Right cardiac atrium (tissue), 5 donors: ENCODE measurements at places on chromosomes 5 and 9. TPM values are rescaled to one million over a fixed set of nuclear protein-coding genes. Genes with fewer than 3 reads are reported as not detected.

Gene SLC27A6
- polyA plus RNA-seq: 27.8 TPM

Gene ORM2
- polyA plus RNA-seq: 0.27 TPM

Gene CCDC112
- polyA plus RNA-seq: 4.1 TPM

Gene FCHO2
- 7.1 TPM for polyA plus RNA-seq

Gene PCDHGA1
- 0.70 TPM for polyA plus RNA-seq

Gene LHX3
- polyA plus RNA-seq: not detected

Gene CORO2A
- polyA plus RNA-seq: 0.09 TPM

DNA sequence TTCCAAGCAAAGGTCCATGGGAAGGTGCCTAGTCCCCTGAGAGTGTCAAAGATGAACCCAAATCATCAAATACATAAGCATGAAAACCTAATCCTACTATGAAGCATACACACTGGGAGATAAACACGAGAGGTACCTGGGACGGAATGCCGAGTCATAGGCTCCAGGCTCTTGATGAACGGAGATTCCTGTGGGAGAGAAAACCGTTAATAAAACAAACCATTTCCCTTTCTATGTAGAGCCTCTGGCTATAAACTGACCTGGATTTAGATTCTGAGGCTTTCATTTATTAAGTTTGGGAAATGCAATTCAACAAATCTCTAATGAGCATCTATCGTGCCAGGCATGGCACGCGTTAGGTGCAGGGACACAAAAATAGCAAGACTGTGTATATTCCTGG, 206.4 kb upstream of the IL12B start:
- DNase-seq: no peak

DNA sequence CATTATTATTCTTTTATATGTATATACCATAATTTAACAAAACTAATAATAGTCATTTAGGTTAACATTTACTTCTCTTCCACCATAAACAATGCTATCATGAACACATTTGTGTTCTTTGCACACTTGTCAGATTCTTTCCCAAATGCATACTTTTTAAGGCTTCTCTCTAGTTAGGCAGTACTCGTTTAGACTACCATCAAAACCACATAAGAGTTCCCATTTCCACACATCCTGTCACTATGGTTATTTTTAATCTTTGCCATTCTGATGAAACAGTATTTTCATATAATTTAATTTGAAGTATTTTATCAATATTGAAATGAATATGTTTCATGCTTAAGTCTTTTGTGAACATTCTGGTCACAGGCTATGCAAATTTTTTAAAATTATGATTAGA, 15.1 kb downstream of the DROSHA start:
- no peak for DNase-seq

DNA sequence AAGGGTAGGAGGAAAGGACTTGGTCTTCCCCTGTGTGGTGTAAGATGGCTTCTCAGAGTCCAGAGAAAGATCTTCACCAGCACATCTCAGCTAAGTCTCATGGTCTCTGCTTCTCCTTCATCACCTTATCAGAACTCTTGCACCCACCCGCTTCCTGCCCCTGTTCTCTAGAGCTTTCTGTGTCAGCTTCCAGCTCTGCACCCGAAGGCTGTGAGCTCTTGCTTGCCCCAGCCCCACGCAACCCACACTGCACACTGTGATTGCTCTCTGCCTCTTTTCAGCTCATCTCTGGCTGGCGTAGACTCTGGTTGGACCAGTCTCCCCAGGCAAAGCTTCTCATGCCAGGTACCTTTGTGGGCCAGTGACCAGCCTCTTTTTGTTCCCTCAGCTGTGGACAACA, 93.2 kb upstream of the RAPGEF1 start:
- no peak for DNase-seq

DNA sequence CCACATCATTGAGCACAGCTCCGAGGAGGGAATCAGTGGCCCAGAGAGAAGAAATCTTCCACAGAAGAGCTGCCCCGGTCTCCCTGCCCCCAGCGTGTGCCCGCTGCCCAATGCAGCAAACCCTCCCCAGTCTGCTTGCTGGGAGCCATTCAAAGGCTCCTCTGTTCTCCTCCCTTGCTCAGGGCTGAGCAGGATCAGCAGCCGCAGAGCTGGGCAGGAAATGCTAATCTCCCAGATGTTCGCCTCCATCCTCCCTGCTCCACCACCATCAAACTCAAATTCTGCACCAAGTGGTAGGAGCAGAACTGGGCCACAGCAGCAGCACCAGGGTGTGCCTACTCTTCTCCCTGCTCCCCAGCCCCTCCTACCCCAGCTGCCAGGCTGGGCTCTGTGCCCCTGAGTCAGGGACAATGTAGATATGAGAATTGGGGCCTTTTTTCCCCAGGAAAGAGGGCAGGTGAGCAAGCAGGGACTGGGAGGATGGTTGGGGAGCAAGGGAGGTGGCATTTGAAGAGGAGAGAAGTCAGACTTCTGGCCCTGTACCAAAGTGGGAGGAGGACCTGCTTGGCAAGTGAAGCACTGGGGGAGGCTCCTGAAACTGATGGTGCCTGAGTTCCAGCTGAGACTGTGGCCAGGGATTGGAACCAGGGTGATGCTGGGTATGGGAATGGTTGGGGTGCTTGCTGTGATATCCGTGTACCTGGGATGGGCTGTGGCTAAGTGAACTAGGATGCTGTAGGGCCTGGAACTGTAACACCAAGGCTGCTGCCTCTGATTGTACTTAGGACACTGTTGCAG, 1.9 kb upstream of the PCDH1 start:
- no peak for DNase-seq

GRCh38 chr5:127370631-127371030, 80.0 kb downstream of the MEGF10 start:
- no peak for DNase-seq

GRCh38 chr5:174134545-174134944, 89.0 kb downstream of the NSG2 start:
- no peak for DNase-seq

DNA sequence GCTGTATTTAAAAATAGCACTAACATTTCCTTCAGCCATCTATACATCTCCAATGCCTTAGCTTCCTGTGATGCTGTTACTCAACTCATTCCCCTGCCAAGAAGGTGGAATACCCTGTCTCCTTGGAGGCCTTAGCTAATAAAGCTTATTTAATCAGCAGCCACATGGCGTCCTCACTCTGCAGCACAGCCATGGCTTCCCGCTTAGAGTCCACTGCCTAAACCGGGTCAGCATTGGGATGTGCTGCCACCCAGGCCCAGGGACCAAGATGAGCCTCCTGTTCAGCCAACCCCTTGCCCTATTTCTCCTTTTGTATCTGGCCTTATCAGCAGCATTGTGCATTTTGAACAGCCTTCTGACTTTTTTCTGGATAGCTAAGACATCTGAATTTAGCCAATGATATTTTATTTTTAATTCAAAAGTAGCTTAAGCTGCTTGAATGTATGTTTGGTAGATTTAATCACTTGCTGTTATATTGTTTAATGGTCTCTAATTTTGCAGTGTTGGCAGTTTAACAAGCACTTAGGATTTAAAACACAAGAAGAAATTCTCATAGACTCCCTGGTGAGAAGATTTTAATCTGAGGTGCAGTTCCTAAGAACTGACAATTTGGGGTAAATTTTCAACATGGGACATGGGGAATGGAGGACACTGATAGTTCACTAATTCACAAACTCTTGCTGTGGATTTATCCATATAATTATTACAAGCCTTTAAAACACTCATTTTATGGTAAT, 113.0 kb downstream of the RPS23 start:
- DNase-seq: peak; percentile 46

- no peak for DNase-seq
Observed at GRCh38 chr9:108897324-108898096, 35.4 kb downstream of the ACTL7A start.

DNA sequence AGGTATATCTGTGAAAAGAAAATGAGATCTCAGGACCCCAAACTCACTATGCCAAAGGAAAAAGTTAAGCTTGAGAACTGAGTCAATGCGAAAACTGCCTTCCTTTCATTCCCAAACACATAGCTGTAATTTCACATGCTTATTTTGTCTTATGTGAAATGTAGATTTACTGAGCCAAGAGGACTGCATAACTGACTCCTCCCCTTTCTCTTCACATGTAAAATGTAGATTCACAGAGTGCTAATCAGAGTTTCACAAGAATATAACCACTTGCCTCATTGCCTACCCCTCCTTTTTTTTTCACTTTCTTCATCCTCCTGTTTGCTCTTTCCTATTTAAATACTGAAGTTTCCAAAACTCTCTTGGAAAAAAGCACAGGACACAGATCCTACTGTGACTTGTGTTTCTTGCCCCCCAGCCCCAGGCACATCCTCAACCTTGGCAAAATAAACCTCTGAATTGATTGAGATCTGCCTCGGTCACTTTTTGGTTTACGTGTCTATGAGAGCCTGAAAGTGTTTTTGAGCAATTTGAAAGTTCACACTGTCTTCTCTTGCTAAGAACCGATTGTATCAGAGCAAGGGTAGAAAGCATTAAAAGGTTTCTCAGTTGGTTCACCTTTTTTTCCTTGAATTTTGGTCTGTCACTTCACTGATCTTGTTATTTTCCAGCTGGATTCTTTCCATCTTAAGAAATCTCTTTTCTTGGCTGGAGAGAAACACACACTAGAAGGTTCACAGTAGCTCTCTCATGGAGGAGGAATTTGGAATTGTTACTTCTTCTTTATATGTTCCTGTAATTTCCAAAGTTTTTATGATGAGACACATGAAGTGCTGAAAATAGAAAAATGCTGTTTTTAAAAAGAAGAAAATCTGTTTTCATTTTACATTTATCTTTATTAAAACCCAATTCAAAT, 44.8 kb upstream of the SNAPC3 start:
- DNase-seq: no peak

- no peak for DNase-seq
Observed at GRCh38 chr5:167479779-167480178, 811.7 kb upstream of the WWC1 start.

DNA sequence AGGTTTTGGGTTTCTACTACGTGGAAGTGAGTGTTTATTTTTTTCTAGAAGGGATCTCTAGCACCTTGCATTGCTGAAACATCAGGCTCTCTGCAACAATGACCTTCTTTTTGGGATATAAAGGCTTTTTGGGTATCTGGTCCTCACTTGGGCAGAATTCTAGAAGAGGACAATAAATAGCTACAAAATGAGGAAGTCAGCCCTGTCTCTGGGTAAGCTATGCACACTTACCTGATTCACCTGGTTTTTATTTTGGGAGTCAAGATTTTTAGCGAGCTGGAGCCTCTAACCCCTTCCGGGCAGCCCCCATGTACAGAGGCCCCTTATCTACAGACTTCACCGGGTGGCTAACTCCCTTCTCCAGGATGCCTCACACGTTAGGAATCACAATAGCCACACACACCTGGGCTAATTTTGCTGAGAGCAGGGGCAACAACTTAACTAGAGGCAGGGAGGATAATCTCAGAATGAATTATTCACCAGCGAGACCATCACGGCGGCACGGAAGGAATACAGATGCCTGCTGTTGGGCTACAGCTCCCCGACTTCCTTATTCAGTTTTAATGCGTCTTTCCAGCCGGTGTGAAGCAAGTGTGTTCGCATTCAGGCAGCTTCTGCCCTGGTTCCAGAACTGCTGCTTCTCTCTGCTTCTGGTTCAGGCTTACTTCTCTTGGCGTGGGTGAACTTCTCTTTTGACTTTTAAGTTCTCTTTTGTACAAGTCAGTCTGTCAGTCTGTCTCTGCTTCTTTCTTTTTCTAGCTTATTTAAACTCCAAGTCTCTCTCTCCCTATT, 341.0 kb upstream of the PANK3 start:
- DNase-seq: no peak

- no peak for DNase-seq
Observed at GRCh38 chr5:172569861-172570558, 71.1 kb upstream of the NEURL1B start.

DNA sequence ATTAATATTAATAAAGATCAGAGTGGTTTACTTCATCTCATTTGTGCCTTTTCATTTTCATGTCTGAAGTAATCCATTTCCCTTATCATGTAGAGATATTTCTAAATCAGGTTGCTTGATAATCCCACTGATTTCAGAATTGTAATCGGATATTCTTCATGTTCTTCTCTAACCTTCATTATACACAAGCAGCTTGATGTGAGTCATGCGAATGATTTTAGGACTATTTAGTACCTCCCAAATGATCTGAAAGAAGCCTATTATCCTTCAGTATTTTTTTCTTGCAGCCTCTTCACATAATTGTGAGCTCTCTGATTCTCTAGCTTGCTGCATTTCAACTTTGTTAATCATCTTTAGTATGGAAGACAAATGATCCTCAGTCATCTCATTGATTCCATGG, 182.0 kb downstream of the GIN1 start:
- no peak for DNase-seq

DNA sequence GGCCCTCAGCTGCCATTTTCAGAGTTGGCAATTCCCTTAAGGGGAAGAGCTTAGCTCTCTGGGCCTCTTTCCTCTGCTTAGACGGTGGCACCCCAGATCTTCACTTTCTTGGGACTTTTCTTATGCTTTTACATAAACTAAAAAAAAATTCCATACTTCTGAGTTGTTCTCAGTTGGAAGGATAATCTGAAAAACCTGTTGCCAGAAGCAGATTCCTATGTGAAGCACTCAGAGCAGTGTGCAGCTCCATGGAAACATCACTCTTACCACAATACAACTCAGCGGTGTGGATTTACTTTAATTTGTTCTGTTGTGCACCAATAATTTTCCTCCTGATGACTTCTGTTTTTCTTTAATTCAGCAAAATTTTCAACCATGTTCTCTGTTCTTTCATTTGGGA, 44.1 kb upstream of the MROH2B start:
- DNase-seq: no peak

DNA sequence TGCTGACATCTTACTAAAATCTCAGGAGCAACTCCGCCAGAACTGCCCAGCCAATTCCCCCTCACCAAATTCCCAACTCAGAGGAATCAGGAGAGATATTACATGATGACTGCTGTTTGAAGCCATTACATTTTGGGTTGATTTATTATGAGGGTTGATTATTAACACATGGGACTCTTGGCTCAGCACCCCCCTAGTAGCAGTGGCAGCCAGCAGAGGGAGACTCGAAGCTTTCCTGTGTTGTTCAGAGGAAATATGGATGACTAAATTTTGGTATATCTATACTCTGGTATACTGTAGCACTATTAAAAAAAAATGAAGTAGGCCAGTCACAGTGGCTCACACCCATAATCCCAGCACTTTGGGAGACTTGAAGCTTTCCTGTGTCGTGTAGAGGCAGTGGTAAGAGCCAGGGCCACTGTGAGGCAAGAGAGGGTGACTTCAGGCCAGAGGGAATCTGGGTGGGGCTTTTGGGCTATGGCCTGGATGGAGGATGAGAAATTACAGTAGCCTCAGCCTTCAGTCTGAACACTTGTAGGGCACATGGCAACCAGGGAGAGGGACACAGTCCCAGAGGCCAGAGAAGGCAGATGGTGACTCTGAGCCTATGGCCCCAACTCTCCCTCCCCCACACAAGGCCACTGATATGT, 111.4 kb downstream of the LHX2 start:
- DNase-seq: no peak

GRCh38 chr5:132659598-132660493, 1.9 kb downstream of the IL13 start:
- no peak for DNase-seq

DNA sequence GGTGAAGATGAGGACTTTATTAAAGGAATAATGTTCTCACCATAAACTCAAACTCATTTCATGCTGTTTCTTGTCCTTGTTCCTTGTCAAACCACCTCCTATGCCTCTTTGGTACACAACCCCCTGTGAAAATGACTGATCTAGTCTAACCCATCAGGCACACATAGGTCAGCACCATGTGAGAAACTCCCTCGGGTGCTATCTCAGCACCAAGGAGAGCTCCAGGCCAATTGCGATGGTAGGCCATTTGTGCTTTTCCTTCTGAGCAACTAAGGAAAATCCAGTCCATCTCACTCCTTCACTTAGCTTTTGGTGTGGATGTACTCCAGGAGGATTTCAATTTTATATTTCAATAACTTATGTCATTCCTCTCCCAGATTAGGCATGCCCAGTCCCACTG, 199.8 kb downstream of the ZNF608 start:
- no peak for DNase-seq

GRCh38 chr9:37997636-37998374, 71.2 kb downstream of the SHB start:
- no peak for DNase-seq
